Left hindlimb (tissue), 1 donor: ENCODE measurements at places on chromosomes 7 and 10.

DNA sequence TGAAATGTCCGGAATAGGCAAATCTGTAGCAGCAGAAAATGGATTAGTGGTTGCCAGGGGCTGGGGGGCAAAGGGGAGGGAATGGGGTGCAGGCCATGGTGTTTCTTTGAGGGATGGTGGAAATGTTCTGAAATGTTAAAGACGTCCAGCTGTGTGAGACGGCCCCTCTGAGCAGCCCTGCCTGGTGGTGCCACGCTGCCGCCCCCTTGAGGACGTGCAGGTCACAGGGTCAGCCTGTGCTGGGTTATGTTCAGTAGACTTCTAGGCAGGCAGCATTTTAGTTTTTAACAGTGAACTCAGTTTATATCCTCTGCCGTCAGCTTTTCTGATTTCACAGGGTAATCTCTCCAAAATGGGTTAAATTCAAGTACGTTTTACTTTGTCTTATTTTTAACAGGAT, 9.4 kb downstream of the NUB1 start:
- no peak for DNase-seq

DNA sequence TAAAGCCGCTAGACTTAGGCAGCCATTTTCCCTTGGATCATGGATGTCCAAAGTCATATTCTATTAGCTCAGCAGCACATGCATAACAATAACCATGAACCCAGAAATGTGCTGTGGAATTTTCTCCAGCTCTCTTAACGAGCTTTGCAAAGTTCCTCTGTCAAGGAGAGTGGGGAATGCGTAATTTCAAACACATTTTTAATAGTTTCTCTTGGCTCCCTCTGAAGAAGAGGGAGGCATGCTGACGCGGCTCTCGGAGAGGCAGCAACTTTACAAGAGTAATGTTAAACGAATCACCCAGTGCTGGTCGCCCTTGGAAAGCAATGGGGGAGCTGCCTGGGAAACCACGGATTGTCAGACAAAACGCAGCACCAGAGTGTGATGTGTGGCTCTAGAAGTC, 114.8 kb downstream of the RAB18 start:
- DNase-seq, result no peak

DNA sequence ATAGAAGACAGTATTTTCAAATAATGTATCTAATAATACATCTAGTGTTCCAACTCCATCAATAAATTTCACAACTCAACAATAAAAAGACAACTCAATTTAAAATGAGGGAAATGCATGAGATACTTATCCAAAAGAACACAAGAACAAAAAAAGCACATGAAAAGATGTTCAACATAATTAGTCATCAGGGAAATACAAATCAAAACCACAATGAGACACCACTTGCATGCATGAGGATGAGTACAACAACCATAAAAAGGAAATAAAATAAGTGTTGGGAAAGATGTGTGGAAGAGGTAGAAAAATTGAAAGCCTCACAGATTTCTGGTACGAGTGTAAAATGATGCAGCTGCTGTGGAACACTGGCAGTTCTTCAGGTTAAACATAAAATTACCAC, 111.6 kb upstream of the PTPRZ1 start:
- DNase-seq, result no peak

DNA sequence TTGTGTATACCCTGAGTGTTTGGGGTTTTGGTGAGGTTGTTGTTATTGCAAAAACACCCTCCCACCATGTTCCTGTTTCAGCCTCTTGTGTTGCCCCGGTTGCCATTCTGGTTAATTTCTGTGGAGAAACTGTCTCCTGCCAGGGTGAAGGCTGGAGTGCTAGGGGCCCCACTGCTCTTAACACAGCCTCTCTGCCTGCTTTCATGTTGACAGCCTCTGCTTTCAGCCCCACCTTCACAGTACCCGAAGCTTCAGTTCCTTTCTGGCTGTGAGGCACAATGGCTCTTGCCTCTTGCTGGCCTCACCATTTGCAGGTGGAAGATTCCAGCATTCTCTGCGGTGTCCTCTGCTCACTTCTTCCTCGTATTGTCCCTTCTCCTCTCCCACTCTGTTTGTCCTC, 19.2 kb downstream of the SLC18A2 start:
- DNase-seq, result no peak

GRCh38 chr7:142796501-142797390, 26.0 kb downstream of the PRSS2 start:
- DNase-seq, result no peak

DNA sequence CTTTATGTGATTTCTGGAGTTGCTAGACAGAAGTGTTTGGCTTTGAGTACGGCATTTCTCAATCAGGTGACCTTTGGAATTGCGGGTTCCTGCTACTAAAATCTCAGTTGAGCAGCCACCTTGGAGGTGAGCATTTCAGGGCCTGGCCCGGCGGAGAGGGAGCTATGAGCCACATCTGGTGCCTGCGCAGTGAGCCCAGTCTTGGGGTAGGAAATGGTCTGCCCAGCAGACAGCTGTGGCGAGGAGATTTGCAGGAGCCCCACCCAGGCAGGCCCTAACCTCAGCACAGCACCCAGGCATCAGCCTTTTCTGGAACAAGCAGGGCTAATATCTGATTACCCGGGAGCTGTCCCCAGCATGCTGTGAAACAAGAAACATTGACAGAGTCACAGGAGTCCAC, 547.9 kb upstream of the FOXK1 start:
- peak; percentile 6 for DNase-seq

- DNase-seq, result no peak
Observed at GRCh38 chr10:131852176-131852822, 48.5 kb upstream of the PPP2R2D start.

- DNase-seq, result no peak
Observed at GRCh38 chr7:112086496-112087254, 119.5 kb downstream of the DOCK4 start.

- no peak for DNase-seq
Observed at GRCh38 chr7:146172112-146172511, 55.5 kb downstream of the CNTNAP2 start.

DNA sequence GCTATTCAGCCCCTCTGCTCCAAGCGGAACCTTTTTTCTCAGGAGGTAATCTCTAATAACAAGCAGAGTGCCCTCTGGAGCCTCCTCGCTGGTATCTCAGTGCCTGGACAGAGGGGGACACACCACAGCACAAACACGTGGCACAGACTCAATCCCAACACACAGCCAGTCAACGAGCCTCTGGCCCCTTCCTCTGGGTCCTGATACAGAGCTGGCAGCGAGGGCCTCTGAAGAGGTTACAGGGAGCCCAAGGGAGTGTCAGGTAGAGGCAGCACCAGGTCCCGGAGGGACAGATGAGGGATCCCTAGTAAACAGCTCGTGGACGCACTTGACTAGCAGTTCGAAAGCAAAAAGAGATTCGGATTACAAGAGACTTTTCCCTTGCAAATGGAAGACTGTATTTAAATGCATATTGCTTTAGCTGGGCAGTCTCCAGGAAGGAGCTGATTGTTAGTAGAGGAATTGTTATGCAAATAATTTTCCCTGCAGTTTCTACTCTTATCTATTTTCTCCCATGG, 14.1 kb downstream of the CXCL12 start:
- no peak for DNase-seq

GRCh38 chr7:128829391-128830166, 627 bp upstream of the FLNC start:
- DNase-seq, result no peak

GRCh38 chr10:126199221-126199998, 188.9 kb downstream of the ADAM12 start:
- no peak for DNase-seq

DNA sequence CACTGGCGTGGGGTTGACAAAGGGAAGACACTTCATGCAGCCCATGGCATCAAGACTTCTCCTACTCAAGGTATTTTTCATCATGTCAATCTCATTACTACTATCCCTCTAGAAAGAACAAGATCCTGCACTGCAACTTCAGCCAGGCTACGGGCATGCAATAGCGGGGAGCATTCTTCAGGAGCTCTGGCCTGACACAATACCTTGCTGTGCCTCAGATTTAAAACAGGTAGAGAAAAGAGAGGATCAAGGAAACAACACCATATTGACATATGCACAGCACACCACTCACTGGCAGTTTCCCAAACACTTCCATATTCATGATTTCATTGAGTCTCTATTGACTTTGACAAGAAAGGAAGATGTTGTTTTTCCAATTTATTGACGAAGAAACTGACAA, 51.5 kb downstream of the DOCK4 start:
- DNase-seq, result no peak

DNA sequence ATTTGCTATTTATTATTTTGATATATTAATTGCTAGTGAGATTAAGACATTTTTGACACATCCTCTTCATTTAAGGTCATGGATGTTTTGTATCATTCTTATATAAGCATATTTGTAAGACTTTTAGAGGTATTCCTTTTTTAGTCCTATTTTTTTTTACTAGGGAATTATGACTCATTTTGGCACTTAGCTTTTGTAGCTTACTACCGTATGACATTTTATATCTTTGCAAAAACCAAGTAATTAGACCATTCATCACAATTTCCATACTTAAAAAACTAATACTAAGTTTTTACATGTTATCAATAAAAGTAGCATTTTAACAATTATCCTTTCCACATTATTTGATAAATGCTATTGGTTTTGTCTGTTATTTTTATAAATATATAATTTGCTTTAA, 41.6 kb downstream of the BMPR1A start:
- no peak for DNase-seq

DNA sequence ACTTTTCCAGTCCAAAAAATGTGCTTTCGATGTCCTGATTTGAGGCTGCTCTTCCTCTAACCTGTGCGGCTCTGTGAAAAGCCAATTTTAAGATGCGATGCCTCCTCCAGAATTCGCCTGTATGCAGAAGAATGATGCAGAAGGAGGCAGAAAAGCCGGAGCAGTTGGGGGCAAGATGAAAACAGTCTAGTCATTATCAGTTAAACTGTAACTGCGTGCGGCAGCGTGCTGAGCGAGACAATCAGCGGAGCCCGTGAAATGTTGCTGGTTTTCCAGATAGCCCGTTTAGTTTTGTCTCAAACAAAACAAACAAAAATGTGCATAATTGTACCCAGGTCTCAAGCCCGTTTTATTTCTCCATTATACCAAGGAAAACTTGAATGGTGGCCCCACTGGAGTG, 137.0 kb upstream of the FGFR2 start:
- DNase-seq, result no peak

GRCh38 chr7:101231644-101232043, 6.0 kb downstream of the CLDN15 start:
- DNase-seq, result no peak

GRCh38 chr7:33904681-33905388, 504 bp upstream of the BMPER start:
- peak; percentile 67 for DNase-seq

GRCh38 chr10:7971949-7972348, 82.5 kb upstream of the GATA3 start:
- no peak for DNase-seq

DNA sequence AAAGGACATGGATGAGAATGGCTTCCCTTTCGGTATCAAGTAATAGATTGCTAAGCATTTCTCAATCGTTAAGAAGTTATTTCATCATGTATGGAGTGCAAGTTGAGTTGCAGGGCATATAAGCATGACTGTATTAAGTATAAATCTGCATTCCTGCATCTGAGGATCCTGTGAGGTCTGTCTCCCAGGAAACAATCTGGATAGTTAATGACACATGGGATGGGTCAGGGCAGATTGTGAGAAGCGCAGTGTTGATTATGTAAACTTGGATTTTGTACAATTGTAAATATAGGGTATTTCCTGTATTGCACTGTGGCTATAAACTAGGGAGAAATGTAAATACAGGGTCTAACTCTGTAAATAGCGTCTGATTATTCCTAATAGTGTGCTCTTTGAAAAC, 102.6 kb downstream of the PLXDC2 start:
- no peak for DNase-seq

DNA sequence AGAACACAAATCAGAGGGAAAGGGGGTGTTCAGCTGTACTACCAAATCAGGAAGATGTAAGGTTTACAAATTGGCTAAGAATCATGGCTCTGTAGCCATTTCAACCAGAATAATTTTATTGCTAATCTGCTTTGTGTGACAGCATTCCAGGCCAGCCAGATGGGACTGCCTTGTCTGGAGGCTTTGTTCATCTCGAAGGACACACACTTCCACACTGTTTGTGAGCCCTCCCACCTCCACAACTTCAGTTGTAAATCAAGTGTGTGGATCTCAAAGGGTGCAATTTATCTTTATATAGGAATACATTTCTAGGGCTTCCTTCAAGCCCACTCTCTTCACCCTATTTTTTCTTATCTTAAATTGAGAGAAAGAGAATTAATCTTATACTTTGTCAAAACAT, 6.9 kb upstream of the OIT3 start:
- DNase-seq, result no peak

DNA sequence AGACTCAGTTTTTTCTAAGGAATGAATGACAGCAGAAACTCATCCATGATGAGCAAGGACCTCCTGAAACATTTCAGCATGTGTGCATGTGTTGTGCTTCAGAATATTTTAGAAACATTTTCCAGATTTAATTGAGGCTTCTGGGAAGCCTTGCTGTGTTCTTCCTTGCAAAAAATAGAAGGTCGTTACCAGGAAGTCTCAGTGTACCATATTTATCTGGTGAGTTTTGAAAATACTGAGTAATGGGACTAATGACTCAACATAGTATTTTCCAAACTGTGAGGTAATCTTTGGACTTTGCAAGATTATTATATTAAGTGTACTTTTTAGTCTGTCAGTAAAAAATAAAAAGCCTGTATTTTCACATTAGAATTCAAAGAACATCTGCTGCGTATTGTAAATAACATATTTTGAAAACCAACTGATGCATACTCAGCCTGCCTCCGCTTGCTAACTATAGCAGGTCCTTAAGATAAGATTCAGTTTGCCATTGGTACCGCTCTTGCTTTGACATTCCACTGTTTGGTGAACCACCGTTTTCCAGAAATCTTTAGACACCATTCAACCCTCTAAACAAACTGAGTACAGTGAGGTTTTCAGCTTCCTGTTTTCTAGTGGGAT, 739.6 kb upstream of the GALNT17 start:
- DNase-seq, result no peak

- no peak for DNase-seq
Observed at GRCh38 chr7:69147631-69148030, 450.6 kb upstream of the AUTS2 start.

- DNase-seq, result no peak
Observed at GRCh38 chr10:117761695-117762094, 219.1 kb downstream of the EMX2 start.

GRCh38 chr10:132888898-132889490, 53.4 kb downstream of the CFAP46 start:
- no peak for DNase-seq
